ENCODE measurements at places on chromosomes 3 and 15.

DNA sequence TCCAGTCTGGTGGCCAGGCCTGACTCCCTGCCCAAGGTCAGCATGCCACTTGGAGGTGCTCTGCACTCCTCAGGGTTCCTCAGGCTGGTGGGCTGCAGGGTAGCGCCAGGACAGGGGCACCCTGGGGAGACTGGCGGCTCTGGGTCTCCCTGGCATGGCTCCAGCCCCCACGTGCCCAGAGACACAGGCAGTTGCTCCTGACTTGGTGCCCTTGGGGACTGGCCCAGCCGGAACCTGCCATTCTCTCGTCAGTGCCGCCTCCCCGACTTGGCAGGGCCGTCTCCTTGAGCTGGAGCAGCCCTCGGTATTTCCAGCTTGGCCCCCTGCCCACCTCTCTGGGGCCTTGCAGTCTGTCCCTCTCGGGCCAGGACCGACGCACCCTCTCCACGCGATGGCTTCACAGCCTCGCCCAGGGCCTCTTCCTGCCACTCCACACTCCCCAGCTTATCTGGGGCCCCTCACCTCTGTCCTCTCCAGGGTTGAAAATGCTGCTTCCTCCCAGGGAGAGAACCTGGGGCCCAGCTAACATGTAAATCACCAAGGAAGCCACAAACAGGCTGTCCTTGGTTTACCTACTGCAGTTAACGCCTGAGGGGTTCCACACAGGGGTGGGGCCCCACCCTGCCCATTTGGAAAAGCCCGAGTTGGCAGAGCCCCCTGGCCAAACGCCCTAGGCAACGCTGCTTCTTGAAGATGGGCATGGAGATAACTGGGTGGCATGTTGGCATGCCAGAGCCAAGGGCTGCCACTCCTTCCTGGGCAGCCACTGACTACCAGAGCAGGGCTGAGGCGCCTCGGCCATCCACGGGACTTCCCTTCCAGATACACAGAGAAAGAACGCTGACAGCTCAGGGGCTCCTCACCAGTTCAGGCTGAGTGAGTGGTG is 61.4 kb downstream of the SMAD6 start:
- DNase-seq = no peak

DNA sequence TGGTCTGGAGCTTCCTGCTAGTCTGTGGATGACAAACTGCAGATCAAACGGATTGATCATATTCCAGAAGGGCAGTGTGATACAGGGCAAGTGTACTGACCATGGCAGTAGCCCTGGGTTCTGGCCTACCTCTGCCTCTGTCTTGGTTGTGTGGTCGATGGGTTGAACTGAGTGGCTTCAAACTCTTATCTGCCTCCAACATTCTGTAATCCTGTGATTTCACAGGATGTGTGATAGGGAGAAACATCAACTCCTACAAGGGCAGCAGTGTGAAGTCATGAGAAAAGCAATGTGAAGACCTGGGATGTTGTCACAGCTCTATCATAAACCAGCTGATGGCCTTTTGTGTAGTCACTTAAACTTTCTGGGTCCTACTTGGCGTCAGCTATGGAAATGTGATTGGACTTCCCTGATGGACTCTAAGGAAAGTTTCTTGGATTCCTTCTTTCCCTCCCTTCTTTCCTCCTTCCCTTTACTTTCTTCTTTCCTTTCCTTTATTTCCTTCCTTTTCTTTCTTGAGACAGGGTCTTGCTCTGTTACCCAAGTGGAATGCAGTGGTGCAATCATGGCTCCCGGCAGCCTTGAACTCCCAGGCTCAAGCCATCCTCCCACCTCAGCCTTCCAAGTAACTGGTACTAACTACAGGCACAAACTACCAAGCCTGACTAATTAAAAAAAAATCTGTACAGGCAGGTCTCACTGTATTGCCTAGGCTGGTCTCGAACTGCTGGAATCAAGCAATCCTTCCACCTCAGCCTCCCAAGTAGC is 114.8 kb downstream of the BBX start:
- DNase-seq = no peak

DNA sequence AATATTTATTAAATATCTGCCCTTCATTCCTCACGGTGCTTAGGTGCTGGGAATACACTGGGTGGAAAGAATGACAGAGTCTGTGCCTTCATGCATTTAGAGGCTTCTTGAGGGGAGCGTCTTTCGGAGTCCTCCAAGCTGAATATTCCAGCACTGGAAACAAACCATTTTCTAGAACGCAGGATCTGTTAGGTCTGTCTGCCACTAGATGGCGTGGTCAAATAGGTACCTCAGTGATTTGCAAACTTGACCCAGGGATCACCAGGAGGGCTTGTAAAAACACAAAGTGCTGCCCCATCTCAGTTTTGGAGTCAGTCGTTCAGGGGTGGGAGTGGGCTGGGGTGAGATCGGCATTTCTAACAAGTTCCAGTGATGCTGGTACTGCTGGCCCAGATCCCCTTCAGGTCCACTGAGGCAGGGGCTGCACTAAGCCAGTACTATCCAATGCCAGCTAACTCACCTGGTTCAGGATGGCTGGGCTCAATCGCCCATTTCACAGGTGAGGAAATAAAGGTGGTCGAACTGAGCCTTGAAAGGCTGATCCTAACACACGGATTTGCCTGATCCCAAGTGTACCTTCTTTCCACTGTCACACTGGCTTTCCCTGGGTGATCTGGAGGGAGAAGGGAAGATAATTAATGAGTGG is 14.8 kb downstream of the ARNT2 start:
- no peak for DNase-seq

- no peak for DNase-seq
Measured at GRCh38 chr3:9239680-9240079, 9.8 kb downstream of the SRGAP3 start.

DNA sequence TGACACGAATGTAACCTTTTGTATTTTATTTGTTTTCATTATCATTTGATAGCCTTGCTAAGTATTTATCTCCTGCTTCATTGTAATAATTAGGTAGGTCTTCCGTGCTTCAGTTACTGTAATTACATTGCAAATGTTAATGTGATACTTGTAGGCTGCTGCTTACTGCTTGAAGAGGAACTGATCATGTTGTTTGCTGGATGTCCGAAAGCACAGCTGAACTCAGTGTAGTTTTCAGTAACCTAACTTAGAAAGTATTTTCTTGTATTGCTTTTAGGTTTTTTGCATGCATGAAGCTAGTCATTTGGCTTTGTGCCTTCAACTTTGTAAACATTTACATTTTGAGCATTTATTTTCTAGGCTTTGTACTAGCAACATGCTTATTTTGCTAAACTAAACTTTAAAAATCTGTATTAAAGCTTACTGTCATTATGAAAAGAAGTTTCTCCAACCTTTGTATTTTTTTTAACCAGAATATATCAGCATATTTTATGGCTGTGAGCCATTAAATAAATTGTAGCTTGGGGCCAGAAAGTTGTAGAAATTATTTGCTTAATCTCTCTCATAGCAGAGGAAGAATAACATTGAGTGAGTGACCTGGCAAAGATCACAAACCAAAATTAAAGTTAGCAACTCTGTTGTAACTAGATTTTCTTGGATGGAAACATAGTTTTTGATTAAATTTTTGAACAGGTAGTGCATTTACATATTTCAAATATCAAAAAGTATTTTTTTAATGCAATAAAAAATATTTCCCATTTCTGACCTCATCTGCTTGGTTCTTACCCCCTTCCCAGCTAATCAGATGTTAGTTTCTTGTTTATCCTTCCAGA is 30.7 kb downstream of the SACM1L start:
- DNase-seq = no peak

DNA sequence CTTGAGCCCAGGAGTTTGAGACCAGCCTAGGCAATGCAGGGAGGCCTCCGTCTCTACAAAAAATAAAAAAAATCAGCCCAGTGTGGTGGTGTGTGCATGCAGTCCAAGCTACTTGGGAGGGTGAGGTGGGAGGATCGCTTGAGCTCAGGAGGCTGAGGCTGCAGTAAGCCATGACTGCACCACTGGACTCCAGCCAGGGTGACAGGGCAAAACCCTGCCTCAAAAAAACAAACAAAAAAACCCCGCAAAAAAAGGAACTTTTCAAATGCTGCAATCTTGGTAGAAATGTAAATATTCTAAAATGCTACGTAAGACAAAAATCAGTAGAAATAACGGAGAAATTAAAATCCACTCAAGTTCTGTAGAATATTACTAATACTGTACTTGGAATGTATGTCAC is 108.1 kb upstream of the MELTF start:
- no peak for DNase-seq

- DNase-seq = no peak
Measured at GRCh38 chr3:108883373-108883772, 60.8 kb downstream of the TRAT1 start.

DNA sequence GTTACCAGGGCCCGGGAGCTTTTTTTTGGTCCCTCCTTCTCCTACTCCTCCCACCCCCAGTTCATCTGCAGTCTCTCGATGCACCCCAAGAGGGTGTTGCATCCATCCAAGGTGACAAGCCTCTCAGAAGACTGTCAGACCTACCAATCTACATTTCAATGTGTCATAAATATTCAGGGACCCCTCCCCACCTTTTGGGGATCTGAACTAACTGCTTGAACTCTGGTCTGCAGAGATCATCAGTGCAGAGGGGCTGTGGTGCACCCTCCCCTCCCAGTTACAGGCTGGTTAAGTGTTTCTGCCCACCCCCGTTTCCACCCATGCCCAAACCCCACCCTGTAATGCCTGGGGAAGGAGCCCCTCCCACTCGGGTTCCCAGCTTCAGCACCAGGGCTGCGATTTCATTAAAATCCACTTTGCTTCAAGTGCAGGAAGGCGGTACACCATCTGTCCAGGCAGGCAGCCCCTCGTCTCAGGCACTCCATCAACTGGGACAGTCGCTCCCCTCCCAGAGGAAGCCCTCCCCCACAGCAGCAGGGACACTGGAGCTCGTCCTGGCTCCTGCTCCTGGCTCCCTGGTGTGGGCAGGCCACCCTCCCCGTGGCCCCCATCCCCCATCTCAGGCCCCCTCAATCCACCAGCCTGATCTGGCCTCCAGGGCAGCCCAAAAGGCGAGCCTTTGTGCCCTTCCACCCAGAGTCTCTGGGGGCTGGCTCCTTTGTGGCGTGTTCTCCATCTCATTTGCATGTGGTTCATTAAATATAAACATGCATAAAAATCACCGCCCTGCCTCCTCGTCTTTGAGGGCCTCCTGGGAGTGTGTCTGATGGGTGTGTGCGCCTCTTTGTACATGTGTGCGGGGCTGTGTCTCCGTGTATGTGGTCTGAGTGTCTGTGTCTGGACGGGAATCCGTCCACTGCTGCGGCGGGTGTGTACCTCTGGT is 32.3 kb downstream of the RNU5B-1 start:
- no peak for DNase-seq

- DNase-seq = no peak
Measured at GRCh38 chr3:170154569-170155143, 26.9 kb downstream of the PHC3 start.

DNA sequence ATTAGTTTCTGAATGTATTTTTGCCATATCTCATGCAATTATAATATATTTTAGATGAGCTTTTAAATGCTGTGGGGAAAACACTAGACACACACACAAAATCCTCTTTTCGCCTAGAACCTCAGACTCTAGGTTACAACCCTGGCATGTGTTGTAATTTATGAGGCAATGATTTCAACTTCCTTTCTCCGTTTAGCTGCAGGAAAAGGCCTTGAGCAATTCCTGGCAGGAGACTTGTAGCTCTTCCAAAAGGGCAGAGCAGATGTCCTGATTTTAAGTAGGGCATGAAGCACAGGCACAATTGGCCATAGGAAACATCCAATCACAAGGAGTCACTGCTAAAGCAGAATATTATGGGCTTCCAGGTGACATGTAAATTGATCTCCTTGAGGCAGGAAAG is 82.0 kb downstream of the GPR156 start:
- no peak for DNase-seq

- DNase-seq = no peak
Measured at GRCh38 chr3:188332085-188332484, 178.1 kb downstream of the LPP start.

GRCh38 chr3:81251096-81251495 is 510.3 kb downstream of the GBE1 start:
- no peak for DNase-seq

DNA sequence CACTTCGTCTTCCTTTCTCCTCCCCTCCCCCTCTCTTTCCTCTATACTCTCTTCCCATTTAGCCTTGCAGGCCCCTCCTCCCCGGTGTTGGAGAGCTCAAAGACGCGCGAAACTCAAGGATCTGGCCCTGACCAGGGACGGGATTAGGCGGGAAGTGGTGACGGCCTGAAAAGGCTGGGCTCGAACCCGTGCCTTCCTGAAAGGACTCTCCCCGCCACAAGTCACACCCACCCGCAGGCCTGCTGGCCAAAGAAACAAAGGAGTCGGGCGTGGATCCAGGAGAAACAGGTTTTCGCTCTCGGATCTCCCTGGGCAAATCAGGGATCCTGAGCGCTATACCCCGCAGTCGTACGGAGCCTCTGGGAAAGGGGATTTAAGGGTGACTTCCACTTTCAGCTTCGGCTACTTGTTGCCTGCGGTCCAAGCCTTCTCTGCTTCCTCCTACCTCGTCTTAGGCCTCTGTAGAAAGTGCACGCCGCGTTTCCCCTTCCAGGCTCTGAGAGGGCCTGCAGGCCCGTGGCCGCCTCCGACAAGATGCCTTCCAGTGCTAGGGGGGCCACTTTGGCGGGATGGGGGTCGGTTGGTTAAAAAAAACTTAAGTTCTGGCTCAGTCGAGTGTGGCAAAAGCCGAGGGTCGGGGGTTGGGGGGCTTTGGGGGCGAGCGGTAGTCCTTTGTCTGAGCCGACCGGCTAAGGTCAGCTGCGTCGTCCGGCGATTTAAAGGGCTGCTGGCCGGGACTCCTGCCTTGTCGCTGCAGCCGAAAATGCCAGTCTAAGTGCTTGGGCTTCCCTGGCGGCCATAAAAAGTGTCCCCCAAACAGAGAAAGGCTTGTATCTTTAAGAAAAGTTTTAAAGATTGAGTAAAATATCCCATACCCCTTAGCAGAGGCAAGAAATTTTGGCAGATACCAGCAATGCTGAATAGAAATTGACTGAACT is 8.2 kb downstream of the ZIC4 start:
- DNase-seq = no peak

DNA sequence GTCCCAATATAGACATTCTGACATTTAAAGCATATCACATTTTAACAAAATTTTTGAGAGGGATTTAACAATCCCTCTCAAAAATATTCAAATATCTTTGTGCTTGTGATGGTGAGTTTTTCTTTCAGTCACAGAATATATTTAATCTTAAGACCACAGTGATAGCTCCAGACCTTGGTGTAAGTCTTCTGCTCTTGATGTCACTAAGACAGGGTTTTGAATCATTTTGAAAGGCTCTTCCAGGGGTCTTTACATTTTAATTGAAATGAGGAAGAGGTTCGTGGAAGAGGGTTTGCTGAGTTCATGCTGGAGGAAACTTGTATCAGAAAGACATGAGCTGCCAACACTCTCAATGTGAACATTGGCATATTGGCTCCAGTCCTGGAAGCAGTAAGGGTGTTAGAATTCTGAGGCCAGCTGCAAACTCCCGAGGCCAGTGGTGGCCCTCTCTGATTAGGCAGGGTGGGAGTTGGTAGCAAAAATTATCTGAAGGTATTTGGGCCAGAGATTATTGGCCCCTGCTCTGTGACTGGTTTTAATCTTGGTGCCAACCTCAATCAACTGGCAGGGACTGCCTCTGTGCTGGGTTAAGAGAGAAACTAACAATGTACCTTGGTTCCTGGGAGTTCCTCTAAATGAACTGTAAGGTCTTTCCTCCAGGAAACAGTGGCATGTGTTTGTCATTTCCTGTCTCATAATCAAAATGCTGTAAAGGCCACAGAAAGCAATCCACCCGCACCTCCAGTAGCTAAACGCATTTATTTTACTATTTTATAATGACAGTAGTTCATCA is 5.3 kb downstream of the POU1F1 start:
- DNase-seq = no peak

Measured in T-helper 1 cell (primary cell).